Endothelial cell of umbilical vein (primary cell): ENCODE measurements at places on chromosomes 6 and 20. TPM values are rescaled to one million over a fixed set of nuclear protein-coding genes. Genes with fewer than 3 reads are reported as not detected.

DNA sequence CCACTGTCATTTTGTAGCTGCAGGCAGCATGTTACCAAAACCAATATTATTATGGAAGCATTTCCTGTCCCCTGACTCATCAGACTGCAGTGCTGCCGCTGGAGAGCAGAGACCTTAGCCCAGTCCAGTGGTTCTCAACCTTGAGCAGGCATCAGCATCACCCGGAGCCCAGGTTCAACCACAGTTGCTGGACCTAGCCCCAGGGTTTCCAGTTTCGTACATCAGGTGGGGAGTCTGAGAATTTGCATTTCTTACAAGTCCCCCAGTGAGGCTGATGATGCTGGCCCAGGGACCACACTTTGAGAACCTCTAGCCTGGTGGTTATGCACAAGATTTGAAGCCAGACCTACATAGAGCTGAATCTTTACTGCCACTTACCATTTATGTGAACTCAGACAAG is 47.3 kb downstream of the LY86 start:
- DNase-seq = no peak

DNA sequence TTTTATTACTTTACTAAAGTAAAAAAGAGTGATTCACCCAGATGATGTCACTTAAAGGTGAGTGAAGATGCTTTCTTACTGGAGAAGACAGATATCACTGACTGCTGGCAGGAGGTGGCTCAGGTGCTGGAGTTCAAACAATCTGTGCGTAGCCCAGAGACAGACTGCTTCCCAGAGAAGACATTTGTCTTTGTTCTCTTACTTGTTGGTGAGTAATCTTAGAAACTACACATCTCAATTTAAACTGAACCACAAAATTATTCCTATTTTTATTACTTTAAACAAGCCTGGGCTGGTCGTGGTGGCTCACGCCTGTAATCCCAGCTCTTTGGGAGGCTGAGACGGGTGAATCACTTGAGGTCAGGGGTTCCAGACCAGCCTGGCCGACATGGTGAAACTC is 92.2 kb downstream of the CEP162 start:
- no peak for DNase-seq

DNA sequence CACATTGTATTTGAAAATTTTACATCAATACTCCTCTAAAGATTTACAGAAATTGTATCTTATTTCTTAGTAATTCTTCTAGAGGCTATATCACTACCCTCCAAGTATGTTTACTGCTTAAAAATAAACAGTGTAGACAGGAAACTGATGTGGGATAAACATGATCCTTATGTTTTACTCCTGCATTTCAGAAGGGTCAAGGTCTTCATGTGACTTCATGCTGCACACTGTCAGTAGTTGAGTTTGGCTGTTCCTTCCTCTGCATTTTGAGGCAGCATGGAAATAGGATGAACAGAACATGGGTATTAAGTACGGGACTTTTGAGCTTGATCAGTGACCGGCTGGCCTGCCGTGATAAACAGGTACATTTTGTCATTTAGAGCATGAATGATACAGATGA is 179.2 kb upstream of the FERMT1 start:
- DNase-seq = no peak

DNA sequence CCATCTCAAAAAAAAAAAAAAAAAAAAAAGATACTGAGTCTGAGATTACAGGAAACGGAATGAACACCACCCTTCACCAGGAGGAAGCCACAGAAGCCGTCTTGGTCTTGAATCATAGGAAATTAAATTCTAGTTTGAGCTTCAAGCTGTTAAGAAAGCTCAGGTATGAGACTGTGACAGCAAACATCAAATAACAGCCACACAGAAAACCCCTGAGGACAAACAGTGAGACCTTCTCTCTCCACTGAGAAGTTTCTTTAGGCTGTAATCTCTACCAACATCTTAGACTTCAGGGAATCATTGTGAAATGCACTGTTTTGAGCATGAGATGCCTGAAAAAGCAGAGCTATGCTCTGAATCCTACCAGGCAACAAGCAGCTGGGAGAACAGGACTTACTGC is 30.8 kb downstream of the PDE10A start:
- peak; percentile 6 for DNase-seq

GRCh38 chr6:102549221-102549874 is 1155.8 kb downstream of the GRIK2 start:
- no peak for DNase-seq

DNA sequence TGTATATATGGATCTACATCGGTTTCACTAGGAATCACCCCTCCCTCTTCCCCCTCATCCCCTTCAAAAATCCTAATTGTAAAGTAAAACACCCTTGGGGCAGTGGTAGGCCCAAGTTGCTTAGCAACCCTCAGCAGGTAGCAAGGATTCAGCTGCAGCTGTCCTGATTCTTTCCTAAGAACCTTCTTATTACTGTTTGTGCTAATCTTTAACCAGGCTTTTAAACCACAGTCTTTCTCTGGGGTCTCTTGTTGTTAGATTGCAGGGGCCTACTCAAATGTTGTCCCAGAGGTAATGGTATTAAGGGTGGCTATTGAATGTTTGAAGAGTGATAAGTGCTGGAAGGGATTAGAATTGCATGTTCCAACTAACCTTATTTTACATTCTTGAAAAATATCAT is 46.4 kb downstream of the PRL start:
- no peak for DNase-seq

GRCh38 chr6:110628330-110628729 is 151.9 kb upstream of the SLC22A16 start:
- no peak for DNase-seq

DNA sequence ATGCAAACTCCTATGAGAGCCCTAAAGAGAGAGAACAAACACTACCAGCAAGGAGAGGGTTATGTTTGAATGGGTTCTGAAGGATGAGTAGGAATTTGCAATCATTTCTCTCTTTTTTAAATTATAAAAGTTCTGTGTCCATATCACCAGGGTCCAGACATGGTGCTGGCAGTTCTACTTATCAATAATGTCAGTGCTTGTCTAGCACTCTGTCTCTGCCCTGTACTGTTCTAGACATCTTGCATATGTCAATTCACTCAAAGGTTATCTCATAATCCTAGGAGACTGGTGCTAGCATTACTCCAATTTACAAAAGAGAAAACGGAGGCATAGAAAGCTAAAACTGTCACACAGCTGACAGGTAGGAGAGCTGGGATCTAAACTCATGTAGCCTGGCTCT is 101.3 kb downstream of the VEGFA start:
- DNase-seq = no peak

DNA sequence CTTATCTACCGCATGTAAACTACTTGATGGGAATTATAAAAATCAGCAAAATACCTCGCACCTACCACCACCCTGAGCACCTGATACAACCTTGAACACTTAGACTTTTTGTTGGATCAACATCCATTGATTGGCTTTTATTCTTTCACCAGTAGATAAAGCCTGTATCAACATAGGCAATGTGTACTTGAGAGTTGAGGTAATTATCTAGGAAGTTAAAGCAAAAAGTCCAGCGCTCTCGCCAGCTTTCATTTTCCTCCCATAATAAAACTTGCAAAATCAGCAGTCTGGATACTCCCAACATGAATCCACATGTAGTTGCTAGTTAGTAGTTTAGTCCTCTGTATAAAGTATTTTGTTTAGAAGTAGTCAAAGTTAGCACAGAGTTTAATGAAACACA is 132.0 kb upstream of the PRDM1 start:
- no peak for DNase-seq

DNA sequence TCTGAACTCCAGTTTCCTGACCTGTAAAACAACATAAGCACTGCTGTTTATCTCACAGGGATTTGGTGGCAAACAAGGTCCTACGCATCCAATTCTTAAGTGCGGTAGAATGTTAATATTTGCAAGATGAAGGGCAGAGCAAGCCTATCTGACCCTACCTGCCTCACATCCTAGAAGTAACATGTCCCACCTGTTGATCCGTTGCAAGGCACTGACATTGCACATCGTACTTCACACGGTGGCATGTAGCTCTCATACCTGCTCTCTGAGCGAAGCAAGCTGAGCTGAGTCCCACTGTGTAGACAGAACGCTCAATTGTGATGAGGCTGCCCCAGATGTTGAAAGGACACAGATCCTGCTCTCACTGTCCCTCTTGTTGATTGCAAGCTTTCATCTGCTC is 154.7 kb upstream of the PDE10A start:
- DNase-seq = no peak

DNA sequence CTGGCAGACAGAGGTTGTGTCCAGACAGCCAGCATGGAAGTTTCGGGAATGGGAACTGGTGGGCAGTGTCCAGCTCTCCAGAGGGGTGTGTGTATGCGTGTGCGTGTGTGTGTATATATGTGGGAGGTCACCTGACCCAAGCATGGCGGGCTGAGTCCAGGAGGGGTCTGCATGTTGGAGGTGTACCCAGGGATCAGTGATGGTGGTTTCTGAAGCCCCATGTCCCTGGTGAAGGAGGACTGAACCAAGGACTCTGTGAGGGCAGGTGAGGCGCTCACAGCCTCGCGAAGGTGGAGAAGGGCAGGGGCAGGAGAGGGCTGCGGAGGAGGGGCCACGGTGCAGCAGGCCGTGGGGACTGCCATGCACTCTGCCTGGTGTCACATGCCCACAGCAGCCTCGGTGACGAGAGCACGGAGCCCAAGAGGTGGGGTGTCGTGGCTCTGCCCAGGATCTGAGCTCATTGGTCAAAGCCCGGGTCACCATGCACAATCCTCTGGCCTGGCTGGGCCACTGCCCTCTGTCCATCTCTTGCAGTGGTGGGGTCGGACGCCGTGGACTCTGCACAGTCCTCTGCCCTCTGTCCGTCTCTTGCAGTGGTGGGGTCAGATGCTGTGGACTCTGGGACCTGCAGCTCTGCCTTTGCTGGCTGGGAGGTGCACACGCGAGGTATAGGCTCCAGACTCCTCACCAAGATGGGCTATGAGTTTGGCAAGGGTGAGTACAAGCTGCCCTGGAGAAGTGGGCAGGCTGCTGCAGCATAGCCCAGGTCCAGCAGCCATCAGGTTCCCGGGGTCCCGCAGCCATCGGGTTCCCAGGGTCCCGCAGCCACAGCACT is 2.1 kb upstream of the LIME1 start:
- DNase-seq = no peak

GRCh38 chr6:169070506-169071176 is 183.0 kb downstream of the THBS2 start:
- no peak for DNase-seq

DNA sequence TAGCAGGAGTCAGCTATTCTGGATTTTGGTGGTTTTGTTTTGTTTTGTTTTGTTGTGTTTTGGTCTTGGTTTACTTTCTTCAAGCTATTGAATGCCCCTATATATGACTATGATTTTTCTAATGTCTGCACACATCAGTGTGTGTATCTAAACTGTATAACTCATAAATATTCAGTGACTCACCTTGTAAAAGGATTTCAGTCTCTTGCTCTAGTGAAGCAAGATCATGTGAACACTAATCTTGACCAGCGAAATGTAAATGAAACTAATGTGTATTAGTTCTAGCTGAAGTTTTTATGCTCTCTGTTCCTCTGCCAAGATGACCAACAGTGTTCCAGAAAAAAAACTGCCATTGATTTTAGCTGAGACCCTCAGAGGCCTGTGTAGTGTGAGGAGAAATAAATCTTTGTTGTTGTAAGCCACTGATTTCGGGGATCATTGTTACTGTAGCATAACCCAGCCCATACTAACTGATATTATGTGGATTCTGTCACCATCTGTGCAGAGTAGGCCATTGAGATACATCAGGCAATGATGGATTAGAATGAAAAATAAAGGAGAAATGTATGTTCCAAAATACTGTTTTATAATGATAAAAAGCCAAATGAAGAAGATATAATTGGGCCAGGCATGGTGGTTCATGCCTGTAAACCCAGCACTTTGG is 11.5 kb upstream of the BTBD9 start:
- DNase-seq = no peak

SLC16A10 gene
- not detected in 2 replicates for total RNA-seq

DDO gene
- not detected in 2 replicates for total RNA-seq

MAP3K4 gene
- total RNA-seq = 32.2 and 42.3 TPM in 2 replicates

BPIFB3 gene
- not detected in 2 replicates for total RNA-seq

FNDC1 gene
- 0.04 TPM in 1 of 2 replicates, not detected in the other for total RNA-seq

CST4 gene
- not detected in 2 replicates for total RNA-seq

CTSZ gene
- total RNA-seq = 299 and 304 TPM in 2 replicates

LPA gene
- total RNA-seq = not detected in 2 replicates

SPTLC3 gene
- total RNA-seq = 0.23 and 0.29 TPM in 2 replicates

PCNA gene
- 161 and 175 TPM in 2 replicates for total RNA-seq

DNAJC5 gene
- total RNA-seq = 58.7 and 60.3 TPM in 2 replicates

SNAP91 gene
- total RNA-seq = 0.72 and 1.5 TPM in 2 replicates

WFDC5 gene
- not detected in 2 replicates for total RNA-seq
